ENCODE measurements at places on chromosomes 1 and 21.
A peak's percentile ranks its signal among the peaks of the same experiment; 100 is the strongest.

DNA sequence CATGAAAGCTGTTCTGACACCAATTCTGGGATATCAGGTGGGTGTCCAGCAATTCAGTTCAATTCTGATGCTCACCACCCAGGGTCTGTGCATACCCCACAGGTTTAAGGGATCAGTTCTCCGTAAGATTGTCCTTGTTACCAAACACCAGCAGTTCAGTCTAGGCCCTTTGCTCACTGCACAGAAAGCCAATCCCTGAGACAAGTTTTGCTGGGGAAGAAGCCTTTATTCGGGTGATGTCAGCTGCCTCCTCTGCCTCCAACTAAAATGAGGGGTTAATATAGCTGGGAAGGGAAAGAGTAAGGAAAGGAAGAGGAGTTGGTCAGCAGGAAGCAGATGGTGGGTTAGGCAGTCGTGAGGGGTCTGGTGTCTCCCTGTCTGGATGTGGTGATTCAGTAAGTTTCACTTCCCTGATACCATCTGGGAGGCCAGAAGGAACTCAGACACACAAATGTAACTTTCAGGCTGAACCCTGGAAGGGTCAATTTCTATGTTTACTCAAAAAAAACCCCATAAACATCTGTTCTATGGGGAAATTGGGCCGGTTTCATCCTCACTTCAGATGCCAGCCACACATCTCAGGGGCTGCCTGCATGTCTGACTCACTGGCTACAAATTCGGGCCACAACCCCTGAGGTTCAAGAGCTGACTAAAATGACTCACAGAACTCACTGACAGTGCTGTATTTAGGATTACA, 83.3 kb upstream of the PGBD5 start:
- DNase-seq, result peak; percentile 90

DNA sequence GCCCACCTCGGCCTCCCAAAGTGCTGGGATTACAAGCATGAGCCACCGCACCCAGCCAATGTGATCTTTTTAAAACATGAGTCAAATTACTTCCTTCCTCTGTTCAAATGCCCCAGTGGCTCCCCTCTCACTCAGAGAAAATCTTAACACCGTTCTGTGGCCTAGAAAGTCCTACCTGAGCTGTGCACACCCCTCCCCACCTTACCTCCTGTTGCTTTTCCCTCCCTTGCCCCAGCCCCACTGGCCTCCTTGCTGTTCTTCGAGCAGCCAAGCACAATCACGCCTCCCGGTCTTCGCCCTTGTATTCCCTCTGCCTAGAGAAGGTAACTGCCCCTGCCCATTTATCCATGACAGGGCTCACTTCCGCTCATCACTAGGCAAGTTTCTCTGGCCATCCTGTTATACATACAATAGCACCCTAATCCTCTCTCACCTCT, 62.6 kb upstream of the RPL11 start:
- DNase-seq, result no peak

GRCh38 chr1:14182856-14183255, 415.6 kb upstream of the KAZN start:
- DNase-seq, result no peak

GRCh38 chr1:53631622-53632310, 107.2 kb downstream of the GLIS1 start:
- DNase-seq, result no peak

DNA sequence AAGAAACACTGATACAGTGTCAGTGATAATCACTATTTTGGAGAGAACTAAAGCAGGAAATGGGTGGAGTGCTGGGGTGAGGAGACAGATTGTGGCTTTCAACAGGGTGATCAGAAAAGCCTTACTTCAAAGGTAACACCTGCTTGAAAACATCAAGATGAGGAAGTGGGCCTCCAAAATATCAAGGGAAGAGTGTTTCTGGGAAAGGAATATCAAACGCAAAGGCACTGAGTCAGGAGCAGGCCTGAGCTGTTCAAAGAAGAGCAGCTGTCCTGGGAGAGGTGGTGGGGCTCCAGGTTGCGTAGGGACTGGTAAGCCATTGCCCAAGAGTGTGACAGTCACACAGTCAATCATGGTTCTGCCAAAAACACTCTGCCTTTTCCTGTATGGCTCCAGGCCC, 47.1 kb upstream of the ATP1A1 start:
- no peak for DNase-seq

DNA sequence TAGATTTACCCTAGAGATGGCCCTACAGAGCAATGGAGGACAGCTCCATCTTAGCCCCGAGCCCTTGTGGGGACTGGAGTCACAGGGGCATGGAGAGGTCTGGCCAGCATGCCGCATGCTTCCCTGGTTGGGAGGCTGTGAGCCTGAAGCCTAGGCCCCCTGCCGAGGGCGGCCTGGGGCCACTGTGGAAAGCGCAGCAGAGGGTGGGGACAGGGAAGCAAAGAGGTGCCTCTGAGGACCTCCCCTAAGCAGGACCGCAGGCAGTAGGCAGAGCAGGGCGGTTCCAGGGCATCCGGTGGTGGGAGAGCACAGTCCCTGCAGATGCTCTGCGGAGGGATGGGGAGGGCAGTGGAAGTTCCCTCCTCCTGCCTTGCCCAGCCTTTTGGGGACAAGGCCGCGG, 26.5 kb upstream of the PEF1 start:
- DNase-seq, result no peak

DNA sequence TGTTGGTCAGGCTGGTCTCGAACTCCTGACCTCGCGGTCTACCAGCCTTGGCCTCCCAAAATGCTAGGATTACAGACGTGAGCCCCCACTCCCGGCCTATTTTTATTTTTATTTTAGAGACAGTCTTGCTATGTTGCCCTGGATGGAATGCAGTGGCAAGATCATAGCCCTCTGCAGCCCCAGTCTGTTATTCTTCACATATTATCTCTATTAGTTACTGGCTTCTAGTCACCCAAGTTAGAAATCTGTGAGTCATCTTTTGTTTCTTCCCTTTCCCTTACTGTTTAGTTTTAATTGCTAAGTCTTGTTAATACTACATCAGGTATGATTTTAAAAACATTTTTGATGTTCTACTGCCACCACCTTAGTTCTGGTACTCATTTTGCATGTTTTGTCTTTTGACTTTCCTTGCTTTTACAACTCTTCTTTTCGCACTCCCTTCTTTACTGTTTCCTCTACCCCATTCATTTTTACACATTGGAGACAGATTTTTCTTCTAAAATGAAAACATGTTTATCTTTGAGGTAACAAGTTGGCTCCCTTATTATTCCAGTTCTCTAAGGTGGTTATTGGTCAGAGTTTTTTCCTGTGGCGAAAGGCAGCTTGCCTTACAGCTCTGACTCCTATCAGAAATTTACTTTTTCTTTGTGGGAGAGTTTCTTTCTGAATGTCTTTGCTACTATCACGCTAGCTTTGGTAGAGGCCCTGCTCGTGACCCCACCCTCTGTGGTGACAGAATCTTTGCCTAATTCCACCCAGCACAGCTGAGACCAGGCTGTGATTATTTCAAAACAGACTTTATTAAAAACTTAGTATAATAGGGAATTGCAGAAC, 19.5 kb downstream of the ZMYM4 start:
- peak; percentile 74 for DNase-seq

DNA sequence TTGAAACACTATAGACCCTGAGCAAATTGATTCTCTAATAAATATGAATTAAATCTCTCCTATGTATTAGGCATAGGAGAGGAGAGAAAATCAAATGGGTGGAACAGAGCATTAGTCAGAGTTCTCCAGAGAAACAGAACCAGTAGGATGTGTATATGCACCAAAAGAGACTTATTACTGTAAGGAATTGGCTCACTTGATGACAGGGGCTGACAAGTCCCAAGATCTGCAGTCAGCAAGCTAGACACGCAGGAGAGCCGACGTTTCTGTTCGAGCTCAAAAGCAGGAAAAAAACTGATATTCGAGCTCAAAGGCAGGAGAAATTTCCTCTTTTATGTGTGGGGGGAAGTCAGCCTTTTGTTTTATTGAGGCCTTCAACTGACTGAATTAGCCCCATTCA, 259.2 kb upstream of the KAZN start:
- DNase-seq, result no peak

- no peak for DNase-seq
Measured at GRCh38 chr1:67894981-67895735, 61.9 kb upstream of the GNG12 start.
